Stimulated activated CD8-positive, alpha-beta memory T cell treated with anti-CD3 and anti-CD28 coated beads, Interleukin-15, amount 100 ng/mL, for 4 hours (primary cell): ENCODE measurements at places on chromosomes 5 and 9.

- no peak for DNase-seq
Measured at GRCh38 chr5:38994324-38994927, 79.8 kb downstream of the RICTOR start.

- peak; percentile 21 for DNase-seq
Measured at GRCh38 chr5:115601701-115602590, at the start of gene TICAM2. Gene TICAM2, minus strand, starts transcription at chr5:115602479. Its CDS starts 21,223 bp downstream, at chr5:115581256.

GRCh38 chr5:156819537-156819936, 30.6 kb upstream of the PPP1R2B start:
- no peak for DNase-seq

- no peak for DNase-seq
Measured at GRCh38 chr5:6787941-6788340, 74.7 kb downstream of the TENT4A start.

GRCh38 chr5:170117736-170118135, 12.0 kb downstream of the FOXI1 start:
- no peak for DNase-seq

GRCh38 chr9:35495984-35496383, 6.1 kb downstream of the RUSC2 start:
- no peak for DNase-seq

DNA sequence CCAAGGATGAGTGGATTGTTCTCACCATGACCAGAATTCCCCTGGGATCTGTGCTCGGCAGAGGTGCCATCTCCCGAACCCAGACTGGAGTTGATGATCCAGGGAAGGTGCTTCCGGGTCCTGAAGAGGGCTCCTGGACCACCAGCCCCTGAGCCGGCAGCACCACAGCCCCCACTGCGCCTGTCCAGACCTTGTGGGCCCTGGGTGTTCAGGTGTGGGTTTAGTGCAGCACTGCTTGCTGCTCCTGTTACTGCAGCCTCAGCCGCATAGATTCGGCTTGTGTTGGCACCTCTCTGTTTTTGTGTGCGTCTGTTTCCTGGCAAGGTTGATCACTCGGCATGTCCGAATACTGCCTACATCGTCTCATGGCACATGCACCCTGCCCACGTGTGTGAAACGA, 16.3 kb upstream of the NPM1 start:
- DNase-seq = no peak

DNA sequence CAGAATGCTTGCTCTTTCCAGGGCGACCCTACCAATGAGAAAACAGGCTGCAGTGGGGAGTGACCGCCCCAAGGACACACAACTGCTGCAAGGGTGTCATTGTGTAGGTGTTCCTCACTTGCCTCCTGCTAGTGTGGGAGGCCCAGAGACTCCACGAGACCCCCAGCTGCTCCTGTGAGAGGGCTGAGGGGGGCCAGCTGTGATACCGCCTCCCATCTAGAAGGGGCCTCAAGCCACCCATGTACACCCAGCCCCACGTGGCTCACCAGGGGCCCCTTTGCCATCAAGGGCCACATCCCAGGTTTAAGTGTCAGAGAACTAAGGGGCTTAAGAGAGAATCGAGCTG, 1.3 kb upstream of the ASS1 start:
- DNase-seq = no peak

DNA sequence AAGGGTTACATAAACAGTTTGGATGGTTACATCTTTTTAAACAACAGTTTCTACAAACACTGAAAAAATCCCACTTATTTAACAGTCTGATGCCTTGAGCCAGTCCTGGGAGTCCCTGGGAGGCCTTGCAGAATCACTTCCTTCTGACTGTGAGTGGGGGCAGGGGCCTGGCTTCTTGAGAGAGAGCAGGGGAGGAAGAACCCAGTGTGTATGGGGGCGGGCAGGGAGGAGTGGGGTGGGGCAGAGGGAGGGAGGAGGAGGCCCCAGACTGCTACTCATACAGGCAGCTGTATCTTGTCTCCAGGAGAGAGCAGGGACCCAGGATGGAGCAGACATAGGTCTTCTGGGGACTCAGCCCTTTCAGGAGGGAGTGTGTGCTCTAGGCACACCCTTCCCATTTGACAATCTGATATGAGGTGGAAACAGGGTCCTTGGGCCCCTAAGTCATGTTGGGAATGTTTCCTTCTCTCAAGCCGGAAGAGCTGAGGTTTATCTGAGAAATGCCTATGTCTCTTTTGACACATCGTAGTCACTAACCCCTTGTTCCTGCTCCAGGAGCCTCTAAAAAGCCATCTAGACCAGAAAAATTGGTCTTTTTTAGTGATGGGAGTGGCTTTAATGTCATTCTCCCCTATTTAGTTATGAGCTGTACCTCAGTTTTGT, 52.8 kb downstream of the IRF1 start:
- DNase-seq = peak; percentile 55

GRCh38 chr9:113675475-113675941, 200.6 kb upstream of the ZNF618 start:
- no peak for DNase-seq

- DNase-seq = no peak
Measured at GRCh38 chr5:39420482-39421145, 4.2 kb downstream of the DAB2 start.

DNA sequence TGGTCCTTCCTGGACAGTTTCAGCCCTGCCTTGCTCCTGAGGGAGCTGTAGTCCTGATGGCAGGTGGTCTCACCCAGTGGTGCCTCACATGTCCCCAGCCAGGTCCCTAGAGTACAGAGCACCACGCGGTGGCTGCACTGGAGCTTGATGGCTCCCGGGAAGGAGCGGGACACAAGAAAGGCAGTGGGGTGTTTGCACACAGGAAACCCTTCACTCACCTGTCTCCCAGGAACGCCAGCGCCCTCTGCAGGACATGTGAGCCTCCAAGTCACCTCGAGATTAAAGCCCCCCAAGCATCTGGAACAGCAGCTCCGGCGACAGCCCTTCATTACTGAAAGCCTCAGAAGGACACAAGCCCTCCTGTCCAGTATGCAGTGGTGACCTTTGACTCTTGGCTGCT, 19.9 kb upstream of the TMEM250 start:
- no peak for DNase-seq

DNA sequence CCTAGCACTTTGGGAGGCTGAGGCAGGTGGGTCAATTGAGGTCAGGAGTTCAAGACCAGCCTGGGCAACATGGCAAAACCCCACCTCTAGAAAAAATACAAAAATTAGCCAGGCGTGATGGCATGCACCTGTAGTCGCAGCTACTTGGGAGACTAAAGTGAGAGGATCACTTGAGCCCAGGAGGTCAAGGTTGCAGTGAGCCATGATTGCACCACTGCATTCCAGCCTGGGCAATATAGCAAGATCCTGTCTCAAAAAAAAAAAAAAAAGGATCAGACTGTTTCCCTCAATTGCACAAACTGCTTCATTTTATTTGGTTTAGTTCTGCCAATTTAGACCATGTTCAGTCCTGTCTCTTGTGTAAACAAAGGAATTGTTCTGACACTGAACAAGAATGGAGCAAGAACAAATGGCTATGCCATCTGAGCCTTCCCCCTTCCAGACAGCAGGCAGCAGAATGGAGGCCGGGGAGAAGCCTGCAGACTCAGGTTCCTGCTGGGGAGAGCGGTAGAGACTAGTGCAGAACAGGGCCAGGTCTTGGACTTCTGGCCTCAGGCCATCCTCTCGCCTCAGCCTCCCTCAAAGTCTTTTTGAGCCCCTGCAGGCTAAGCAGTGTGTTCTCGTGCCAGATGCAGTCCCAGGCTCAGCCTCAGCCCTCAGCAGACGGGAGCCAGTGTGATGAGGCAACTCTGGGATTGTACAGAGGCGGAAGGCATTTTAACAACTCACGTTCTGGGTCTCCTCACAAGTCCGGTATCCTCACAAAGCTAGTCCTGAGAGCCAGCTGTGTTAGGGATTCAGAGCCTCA, 18.2 kb downstream of the HNRNPH1 start:
- DNase-seq = no peak

- DNase-seq = no peak
Measured at GRCh38 chr9:124320062-124320973, 62.6 kb downstream of the NEK6 start.

DNA sequence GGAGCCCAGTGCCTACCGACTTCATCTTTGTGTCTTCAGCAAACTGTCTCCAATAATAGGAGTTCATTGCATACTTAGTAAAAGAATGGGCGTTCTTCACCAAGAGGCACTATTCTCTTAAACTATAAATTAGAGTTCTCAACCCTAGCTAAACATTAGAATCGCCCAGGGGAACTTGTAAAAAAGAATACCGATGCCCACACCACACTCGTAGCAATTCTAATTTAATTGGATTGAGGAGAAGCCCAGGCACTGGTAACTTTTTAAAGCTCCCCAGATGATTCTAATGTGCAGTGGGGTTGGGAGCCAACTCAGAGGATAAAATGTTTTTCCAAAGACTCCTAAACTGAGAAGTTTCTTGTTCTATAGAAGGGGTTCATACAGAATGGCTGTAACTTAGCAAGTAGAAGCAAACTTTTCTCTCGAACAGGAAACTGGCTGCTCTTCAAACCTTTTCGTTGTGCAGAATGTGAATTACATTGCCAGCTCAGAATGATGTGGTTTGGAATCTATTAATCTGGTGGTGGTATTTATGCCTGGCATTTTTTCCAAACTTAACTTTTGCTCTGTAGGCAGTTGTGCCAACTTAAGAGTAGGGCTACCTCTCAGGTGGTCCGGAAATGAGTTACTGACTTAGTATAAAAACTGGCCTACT, 26.4 kb upstream of the NFIB start:
- no peak for DNase-seq

- DNase-seq = no peak
Measured at GRCh38 chr5:1934801-1935429, 52.2 kb upstream of the IRX4 start.

- no peak for DNase-seq
Measured at GRCh38 chr9:87112656-87113055, 165.3 kb upstream of the GAS1 start.

DNA sequence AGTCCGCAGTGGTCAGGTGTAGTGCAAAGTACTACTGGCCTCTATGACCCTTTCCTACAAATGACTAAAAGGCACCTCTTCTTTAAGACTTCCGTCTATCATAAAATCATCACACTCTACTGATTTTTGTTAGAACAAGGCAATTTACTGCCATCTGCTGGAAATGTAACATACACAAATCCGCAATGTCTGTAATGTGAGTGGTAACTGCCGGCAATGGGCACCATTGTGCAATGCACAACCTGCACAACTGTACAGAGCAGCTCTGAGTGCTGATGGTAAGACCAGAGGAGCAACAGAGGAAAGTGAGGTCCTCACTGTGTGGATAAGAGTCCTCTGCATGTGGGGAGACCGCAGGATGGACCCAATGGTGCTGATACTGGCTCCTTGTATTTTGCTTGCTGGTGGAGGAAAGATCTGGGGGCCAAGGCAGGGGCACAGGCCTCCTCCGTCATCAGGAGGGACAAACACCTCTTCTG, 103.7 kb downstream of the ATPSCKMT start:
- no peak for DNase-seq

DNA sequence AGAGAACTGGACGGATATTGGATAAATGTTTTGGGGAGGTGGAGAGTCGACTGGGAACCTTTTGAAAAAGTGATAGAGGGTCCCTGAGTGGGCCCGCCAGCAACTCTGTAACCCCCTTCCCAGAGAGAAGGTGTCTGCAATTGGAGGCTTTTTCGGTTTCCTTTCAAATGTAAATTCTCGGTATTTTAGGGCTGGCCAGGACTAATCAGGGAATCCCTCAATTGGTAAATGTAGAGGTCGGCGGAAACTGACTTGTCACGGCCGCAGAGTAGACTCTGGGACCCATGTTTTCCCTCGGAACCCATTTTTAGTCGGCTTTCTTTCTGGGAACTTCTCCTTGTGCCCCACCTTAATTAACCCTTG, 524 bp downstream of the CCNB1 start:
- DNase-seq = no peak

- DNase-seq = no peak
Measured at GRCh38 chr5:96058084-96058483, 96.4 kb upstream of the ELL2 start.

- no peak for DNase-seq
Measured at GRCh38 chr5:84885485-84886258, 501.0 kb upstream of the EDIL3 start.

DNA sequence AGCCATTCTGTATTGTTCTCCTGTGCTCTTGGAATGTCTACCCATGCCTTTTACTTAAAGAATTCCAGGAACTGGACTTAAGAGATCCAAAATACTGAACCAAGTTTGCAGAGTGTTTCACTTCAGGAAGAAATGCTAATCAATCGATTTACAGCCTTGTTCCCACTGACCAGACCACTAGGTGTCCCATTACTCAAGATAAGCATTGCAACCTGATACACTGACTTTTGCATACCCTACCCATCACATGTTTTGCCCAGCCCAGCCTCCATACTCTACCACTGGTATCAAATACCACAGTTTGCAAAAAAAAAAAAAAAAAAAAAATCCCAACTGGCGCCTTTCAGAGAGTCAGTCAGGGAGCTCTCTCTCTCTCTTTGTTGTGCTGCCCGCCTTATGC, 550.8 kb downstream of the CDH9 start:
- DNase-seq = no peak

DNA sequence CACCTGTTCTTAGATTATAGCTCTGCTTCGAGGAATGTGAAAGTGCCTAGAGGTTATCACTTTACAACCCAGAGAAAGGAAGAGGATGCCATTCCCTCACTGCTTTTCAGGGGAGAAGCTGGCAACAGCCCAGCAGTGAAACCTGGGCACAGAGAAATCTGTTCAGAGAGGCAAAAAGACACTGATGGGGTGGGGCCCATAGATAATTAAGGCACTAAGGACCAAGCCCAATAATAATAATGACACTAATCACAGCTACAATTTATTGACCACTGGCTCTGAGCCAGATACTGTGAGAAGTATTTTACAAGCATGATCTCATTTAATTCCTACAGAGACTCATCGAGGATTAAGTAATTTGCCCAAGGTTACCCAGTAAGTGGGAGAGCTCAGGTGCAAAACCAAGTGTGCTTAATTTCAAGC, 168.3 kb downstream of the PIK3R1 start:
- DNase-seq = no peak

- no peak for DNase-seq
Measured at GRCh38 chr5:10553476-10553875, 10.4 kb upstream of the ANKRD33B start.

- no peak for DNase-seq
Measured at GRCh38 chr5:81632679-81633078, 118.2 kb downstream of the SSBP2 start.

GRCh38 chr5:55591686-55592085, 56.9 kb upstream of the PLPP1 start:
- no peak for DNase-seq

DNA sequence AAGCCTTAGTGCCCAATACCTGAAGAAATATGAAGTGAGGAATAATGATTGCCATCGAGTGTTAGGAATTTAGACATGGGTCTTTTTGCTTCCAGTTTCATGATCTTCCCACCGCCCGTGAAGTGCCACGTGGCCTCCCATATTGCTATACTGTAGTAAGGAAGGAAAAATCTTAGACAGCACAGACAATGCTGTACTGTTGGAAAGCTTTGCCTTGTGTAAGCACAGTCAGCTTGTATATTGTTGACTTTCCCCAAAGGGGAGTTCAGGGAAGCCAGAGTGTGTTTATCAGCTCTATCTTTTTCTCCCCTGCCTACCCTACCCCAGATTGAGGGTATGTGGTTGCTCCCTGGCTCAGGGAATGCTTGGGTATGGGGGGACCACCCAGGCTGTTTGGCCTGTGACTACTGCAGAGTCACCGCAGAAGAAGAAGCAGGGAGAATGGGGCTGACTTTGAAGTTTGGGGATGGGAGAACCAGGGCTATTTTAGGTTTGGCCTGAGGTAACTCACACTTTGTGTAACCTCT, 161.8 kb upstream of the MEF2C start:
- DNase-seq = no peak

GRCh38 chr9:88435336-88435735, 47.1 kb downstream of the SPIN1 start:
- DNase-seq = no peak
